ENCODE measurements at places on chromosomes 4 and X.

DNA sequence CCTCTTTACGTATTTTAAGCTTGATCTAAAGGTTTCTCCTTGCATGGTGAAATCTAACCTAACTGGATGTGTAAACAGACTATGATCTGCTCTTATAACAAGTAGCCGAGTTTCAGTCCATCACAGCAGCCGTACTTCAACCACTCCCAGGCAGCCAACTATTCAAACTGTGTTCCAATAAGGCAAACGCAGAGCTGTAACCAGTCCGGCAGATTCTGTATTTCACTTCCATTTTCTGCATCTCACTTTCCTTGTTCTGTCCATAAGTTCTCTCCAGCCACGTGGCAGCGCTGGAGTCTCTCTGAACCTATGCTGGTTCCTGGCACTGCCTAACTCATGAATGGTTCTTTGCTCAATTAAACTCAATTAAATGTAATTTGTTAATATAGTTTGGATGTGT is 132.6 kb downstream of the FHDC1 start:
- DNase-seq, result no peak

- DNase-seq, result no peak
These were observed 19.0 kb upstream of the SPP1 start for GRCh38 chr4:87956501-87956900.

DNA sequence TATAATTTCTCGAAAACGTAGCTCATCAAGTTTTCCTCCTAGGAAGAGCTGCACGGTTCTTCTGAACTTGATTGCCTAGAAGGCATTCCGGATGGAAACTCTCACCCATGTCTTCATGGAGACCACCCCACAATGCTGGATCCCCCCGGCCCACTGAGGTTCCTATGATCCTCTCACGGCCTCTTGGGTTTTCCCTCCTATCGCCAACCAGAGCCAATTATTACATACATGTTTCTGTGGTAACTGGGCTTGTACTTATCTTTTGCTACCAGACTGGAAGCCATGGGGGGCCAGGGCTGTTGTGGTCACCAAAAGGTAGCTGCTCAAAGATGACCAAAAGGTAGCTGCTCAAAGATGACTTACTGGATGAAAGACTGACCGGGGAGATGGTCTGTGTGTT is 131.5 kb downstream of the AFAP1 start:
- no peak for DNase-seq

- DNase-seq, result no peak
These were observed 107.3 kb downstream of the ADRA2C start for GRCh38 chr4:3873408-3874027.

GRCh38 chr4:47715716-47716416 is 122.0 kb downstream of the CORIN start:
- no peak for DNase-seq

DNA sequence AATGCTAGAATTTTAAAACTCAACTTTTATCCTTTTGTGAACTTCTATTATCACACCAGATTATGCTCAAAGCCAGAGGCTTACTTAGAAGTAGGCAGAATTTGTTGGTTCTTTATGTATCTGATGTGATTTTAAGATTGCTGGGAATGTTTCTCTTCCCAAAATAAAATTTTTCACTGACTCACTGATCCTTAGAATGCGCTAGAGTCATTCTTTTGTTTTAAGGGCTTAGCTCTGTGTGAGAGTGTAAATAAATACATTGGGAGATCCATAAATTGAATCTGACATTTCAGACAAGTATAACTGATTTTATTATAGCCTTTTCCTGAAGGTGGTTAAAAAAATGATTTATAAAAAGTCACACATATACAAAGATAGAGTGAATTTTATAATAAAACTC is 101.3 kb downstream of the LARP1B start:
- no peak for DNase-seq

GRCh38 chrX:12460929-12461328 is 322.7 kb downstream of the FRMPD4 start:
- no peak for DNase-seq

DNA sequence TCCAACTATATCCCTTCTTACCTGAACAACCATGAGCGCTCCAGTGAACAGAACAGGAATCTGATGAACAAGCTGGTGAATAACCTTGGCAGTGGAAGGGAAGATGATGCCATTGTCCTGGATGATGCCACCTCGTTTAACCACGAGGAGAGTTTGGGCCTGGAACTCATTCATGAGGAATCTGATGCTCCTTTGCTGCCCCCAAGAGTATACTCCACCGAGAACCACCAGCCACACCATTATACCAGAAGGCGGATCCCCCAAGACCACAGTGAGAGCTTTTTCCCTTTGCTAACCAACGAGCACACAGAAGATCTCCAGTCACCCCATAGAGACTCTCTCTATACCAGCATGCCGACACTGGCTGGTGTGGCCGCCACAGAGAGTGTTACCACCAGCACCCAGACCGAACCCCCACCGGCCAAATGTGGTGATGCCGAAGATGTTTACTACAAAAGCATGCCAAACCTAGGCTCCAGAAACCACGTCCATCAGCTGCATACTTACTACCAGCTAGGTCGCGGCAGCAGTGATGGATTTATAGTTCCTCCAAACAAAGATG is 870.2 kb downstream of the ADGRL3 start:
- DNase-seq, result no peak

DNA sequence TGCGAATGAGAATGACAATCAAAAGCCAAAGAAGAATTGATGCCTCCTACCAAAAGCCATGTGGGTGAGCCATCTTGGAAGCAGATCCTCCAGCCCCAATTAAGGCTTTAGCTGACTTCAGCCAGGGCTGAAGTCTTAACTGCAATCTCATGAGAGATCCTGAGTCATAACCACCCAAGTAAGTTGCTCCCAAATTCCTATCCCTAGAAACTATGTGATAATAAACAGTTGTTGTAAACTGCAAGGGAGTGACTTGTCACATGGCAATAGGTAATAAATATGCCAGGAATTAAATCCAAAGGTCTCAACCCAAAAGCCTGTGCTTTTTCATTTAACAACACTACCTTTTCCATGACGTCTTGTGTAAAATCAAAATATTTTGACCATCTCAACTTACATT is 154.2 kb upstream of the TBL1X start:
- no peak for DNase-seq

GRCh38 chr4:8355306-8355705 is 85.2 kb downstream of the ACOX3 start:
- no peak for DNase-seq

DNA sequence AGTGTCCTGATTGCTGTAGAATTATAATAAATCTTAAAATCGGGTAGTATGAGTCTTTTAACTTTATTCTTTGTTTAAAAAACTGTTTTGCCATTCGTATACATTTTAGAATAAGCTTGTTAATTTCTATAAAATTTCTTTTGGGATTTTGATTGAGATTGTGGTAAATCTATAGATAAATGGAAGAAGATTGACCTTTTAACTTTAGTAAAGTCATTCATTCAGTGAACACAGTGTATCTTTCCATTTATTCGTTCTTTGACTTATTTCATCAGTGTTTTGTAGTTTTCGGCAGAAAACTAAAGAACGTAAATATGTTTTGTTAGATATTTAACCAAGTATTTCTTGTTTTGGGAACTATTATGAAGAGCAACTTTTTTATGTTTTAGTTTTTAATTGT is 38.9 kb downstream of the DRD5 start:
- DNase-seq, result no peak

DNA sequence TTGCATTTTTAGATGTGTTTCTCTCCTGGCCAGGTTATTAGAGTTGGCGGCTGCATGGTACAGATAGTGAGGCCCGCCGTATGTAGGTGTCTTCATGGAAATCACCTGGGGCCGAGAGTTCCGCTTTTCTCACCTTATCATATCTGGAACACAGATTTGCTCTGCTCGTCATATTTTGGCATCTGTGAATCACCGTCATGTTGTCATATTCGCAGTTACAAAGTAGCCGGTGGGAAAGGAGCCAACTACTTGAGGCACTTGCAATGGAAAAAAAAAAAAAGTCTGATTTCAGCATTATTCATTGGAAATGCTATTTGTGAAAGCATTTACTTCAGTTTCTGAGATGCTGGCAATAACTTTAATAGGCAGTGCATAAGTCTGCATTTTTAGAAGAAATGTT is 1715.2 kb upstream of the TENM3 start:
- no peak for DNase-seq

DNA sequence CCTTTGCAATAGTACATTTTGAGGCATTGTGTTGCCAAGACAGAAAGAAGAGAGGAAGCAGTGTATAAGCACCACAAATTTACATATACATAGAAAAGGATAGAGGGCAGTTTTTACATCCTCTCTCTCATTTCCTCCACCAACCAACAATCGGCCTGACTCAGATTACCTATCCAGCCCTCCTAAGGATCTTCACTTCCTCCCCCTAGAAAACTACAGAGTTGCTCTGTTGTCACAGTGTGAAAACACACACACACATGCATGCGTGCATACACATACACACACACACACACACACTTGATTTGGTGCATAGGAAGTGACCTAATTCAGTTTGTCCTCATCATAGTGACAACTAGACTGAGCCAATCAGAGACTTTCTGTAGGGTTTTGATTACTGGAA is 98.8 kb upstream of the SPRY1 start:
- DNase-seq, result no peak

- no peak for DNase-seq
These were observed 50.5 kb downstream of the PSAPL1 start for GRCh38 chr4:7384003-7384928.

DNA sequence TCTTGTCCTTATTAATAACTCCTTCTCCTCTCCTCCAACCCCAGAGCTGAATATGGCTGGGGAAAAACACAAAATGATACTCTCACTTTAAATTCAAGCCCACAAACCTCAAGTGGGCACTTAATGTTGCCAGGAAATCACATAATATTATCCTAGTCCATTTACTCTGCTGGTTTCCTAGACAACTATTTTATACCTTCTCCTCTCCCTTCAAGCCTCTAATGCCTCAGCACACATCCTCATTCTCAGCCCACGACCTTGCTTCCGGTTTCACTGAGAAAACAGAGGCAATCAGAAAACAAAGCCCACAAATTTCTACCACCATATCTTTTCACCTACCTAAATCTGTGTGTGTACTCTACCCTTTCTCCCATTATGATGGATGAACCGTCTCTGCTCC is 12.1 kb upstream of the CLCN5 start:
- no peak for DNase-seq

DNA sequence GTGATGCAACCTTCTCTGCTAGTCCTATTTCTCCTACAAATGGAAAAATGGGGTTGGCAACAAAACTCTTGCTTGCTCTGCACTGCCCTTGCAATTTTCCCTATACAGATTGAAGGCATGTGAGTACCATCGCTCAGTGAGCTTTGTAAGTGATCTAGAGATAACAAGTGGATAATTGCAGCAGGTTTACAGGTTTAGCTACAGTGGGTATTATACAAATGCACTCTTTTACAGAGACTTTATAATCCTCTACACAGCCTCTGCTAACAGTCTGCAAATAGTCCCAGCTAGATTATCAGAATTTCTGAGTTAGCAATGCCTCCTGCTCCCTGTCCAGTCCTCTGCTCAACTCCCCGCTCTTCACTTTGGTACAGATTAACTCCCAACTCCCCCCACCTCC is 11.1 kb downstream of the LEF1 start:
- no peak for DNase-seq

DNA sequence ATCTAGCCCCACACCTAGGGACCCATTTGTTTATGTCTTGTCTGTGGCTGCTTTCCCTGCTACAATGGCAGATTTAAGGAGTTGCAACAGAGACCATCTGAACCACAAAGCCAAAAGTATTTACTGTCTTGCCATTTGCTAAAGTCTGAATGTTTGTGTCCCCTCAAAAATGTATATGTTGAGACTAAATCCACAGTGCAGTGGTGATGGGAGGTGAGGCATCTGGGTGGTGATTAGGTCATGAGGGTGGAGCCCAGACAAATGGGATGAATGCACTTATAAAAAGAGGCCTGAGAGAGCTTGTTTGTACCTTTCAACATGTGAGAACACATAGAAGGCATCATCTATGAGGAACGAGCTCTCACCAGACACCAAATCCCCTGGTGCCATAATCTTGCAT is 137.3 kb downstream of the TMEM144 start:
- no peak for DNase-seq

DNA sequence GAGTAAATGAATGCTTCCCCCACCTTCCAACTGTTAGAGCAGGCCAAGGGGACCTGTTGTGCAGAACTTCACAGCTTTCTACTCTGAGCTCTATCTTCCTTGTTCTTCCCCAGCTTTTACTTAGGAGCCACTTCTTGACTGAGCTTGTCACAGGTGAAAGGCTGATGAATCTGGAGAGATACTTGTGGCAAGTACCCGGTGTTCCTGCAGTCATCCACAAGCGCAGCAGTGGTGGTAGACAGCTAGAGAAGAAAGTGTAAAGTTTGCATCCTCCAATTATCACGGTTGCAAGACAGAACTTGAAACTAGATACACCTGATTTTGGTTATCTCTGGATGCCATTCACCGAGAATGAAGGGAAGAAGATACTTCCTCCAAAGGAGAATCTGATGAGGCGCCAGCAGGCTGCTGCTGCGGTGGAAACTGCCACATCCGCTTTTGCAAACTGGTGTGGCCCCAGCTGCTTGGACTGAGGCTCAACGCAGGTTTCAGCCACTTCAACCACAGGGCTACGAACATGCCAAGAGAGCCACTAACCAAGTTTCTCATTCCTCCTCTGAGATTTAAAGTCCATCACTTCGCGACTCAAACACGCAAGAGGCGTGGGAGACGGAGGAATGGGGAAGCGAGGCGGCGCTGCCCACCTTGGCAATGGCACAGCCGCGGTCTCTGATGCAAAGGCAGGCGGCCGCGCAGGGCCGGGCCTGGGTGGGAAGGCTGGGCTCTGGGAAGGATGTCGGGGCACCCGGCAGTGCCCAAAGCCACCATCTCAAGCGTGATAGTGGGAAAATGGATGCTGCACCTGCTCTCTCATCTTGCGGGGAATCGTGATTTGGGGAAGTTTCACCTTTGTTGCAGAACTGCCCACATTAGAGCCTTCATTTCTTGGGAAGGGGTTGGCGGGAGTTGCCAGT is 1.3 kb upstream of the FHIP1A start:
- DNase-seq, result peak; percentile 43

DNA sequence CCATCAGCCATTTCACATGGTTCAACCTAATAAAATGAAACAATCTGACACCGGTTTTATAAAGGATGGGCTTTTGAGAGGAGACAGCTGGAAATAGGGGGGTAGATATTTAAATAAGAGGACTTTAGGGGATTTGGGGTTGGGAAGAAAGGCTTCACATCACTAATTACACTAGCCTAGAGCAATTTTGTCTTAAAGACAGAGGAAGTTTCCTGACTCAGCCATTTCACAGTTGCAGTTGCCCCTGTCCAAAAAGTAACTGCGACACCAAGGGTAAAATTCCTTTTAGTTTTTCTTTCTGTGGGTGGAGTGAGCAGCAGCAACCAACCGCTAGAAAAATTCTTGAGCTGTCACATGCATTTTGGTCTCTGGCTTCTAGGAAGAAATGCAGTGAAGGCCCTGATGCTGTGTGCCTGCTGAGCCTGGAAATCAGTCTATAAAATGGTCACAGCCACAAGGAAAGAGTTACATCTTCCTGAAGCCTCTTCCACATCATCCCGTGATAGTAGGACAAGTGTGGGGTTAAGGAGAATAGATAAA is 233.6 kb downstream of the ZNF674 start:
- no peak for DNase-seq

DNA sequence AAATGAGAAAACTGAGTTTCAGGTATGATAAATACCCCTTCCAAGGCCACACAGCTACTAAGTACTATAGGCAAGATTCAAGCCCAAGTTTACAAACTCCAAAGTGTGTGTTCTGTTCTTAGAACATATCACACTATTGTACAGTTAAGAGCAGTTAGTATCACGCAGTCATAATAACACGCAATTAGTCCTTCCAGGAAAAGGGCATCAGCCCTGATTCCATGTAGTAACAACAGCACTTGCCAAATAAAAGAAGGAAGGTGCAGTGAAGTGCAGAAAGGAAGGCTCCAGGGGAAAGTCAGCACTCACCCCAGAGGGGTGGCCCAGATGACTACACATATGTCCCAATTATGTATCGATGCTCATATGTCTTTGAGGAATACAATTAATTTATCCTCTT is 4.4 kb downstream of the TASL start:
- DNase-seq, result no peak
